Aorta (tissue), 5 donors: ENCODE measurements at places on chromosomes 2 and 18. TPM values are rescaled to one million over a fixed set of nuclear protein-coding genes. Genes with fewer than 3 reads are reported as not detected.

DNA sequence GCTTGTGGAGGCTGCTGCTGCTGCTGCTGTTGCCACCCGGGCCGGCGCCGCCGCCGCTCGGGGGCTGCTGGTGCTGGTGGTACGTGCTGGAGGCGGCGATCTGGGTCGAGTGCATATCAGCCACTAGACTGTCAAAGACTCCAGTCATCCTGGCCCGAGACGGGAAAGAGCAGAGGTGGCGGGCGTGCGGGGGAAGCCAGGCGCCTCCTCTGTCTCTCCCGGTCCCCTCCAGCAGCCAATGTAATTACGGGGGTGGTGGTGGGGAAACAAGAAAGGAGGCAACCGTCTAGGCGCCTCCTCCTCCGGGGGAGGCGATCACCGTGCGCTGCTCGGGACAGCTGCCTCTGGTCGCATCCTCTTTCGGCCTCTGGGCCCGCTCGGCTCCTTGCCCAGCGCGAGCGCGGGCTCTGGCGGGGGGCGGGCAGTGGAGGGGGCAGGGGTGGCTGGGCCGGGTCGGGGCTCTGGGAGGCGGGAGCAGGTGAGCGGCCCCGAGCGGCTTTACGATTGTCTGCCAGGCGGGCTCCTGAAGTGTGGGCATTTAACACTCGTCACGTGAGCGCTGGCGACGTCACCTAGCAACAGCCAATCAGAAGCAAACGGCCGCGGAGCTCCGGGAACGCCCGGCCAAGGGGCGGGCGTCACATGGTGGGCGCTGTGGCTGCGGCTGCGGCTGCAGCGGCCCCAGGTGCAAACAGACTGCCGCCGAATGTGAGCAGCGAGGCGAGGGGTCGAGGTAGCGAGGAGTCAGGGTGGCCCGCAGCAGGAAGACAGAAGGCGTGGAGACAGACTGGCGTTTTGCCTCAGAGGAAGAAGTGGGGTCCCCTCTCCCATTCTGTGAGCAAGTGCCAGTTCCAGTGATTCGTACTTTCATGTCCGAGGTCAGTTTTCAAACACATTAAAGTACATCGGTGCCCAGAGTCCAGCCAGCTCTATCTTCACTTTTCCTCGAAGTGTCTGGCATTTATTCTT is at the start of gene DLX2:
Gene DLX2 (minus strand): TSS at position 510 of the 969 bp plus-strand sequence. CDS start 362 bp downstream, at position 148.
- no peak within 1 kb of the TSS for H3K27ac ChIP-seq
- H3K4me3 ChIP-seq = no peak within 1 kb of the TSS
- no peaks in the 10 kb centered on the region for H3K4me1 ChIP-seq
- DNase-seq = peak; percentile 90

- no peaks in the 10 kb centered on the region for H3K4me1 ChIP-seq
- H3K4me3 ChIP-seq = no peak overlapping the region
These were observed 105.5 kb downstream of the RTP5 start for GRCh38 chr2:241974851-241975592.

DNA sequence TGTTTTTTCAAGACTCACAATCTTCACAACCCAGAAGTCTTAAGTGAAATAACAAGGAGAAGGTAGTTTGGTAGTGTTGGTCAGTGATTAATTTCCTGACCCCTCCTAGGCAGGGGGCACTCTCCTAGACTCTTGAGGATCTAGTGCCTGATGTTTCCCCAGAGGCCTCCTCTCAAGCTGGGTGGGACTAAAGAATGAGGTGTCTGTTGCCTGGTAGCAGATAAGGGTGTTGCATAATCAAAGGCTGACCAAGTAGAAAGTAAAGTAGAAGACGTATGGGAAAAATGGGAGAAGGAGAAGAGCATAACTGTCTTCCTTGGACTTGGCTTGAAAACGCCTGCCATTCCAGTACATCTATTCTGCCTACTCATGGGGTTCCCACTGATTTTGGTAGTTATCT is 37.8 kb downstream of the VIT start:
- H3K4me3 ChIP-seq = no peak overlapping the region
- no peak overlapping the region for H3K27ac ChIP-seq
- no peaks in the 10 kb centered on the region for H3K36me3 ChIP-seq
- no peak for DNase-seq
- no peaks in the 10 kb centered on the region for H3K27me3 ChIP-seq
- no peaks in the 10 kb centered on the region for H3K4me1 ChIP-seq

The PKDCC gene
- 258 TPM for total RNA-seq

The VAMP5 gene
- total RNA-seq = 83.8 TPM

The DRC1 gene
- total RNA-seq = 0.51 TPM
